DND-41 (cell line): ENCODE measurements at places on chromosomes 6 and 20.

GRCh38 chr6:2258112-2258511 lies 12.7 kb upstream of the GMDS start:
- DNase-seq: no peak

- DNase-seq: no peak
These were observed 26.9 kb downstream of the NRN1 start for GRCh38 chr6:5979650-5980420.

DNA sequence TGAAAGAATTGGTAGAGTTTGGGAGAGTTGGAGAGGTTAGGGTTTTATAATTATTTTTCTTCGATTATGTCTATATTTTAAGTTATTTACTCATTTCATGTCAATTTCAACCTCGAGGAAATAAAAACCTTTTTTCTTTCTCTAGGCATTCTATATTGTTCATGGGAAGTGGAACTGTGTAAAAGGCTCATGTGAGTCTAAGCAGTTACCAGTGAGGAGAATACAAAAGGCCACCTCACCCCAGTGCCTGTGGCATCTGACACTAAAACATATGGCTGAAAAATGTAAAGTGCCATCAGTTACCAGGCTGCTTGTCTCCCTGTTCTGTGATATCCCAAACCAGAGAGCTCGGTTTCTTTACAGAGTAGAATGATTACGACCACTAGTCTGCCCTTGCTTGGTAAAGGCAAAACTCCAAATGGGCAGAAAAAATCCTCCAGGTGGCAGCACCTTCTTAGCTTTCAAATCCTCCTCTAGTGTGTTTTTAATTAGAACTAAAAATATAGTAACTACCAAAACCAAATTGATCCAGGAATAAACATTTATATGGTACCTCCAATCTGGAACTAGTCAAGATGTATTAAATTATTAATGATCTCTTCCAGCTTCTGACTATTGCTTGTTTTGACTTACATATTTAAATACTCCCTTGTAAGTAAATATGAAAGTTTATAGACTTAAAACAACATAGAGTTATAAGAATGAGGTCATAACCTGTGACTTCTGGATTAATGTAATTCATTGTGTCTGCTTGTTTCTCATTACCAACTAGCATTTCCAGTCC lies 122.6 kb upstream of the MCHR2 start:
- peak; percentile 65 for DNase-seq

GRCh38 chr20:15847196-15847784 lies 726.0 kb downstream of the KIF16B start:
- DNase-seq: no peak

DNA sequence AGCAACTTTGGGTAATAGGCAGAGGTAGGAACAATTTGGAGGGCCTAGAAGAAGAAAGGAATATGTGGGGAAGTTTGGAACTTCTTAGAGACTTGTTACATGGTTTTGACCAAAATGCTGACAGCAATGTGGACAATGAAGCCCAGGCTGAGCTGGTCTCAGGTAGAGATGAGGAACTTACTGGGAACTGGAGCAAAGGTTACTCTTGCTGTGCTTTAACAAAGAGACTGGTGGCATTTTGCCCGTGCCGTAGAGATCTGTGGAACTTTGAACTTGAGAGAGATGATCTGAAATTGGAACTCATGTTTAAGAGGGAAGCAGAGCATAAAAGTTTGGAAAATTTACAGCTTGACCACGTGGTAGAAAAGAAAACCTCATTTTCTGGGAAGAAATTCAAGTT lies 28.3 kb upstream of the TMEM200A start:
- DNase-seq: no peak

- peak; percentile 82 for DNase-seq
These were observed 49.7 kb upstream of the IL20RA start for GRCh38 chr6:137094411-137095008.

- no peak for DNase-seq
These were observed 76.2 kb upstream of the STXBP5 start for GRCh38 chr6:147128056-147128455.

DNA sequence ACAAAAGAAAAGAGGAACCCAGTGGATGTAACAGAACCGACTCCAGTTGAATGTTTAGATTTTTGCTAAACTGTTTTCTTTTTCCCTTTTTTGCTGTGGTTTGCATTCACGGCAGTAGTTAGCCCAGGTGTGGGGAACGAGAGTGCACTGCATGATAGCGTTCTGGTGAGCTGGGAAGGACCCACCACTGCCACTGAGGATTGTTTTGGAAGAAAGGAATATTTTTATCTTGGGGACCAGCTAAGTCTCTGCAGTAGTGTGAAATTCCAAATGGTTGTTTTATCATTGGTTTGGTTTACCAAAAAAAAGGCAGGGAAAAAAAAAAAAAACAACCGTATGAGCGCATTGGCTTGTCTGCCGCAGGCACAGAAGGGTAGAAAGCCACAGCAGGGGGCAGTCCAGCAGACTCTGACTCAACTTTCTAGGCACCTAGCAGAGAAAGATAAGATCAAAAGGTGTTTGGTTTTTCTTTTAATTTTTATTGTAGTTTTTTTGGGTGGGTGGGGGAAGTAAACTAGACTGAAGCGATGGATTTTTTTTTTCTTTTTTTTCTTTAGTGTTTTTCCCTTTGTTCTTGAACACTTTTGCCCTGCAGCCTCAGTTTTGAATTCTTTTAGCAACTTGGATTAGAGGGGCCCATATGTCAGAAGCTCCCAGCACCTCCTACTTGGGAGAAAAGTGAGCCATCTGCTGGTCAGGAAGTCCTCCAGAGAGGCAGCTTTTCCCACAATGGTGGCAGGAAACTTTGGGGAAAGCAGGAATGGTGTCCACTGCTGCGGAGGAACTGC lies 13.5 kb upstream of the RAB5IF start:
- DNase-seq: peak; percentile 78

DNA sequence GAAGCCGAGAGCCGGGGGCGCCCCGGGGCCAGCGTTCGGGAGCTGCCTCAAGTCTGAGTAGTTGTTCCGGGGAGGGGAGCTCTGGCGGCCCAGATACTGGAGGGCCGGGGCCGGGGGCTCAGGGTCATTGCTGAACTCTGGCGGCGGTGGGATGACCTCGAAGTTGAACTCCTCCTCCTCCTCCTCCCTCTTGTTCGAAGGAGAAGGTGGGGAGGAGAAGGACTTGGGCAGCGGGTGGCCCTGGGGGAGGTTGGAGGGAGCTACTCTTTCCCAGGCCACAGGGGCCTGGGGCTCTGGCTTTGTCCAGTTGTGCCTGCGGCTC lies 37.7 kb downstream of the C6orf132 start:
- DNase-seq: no peak

DNA sequence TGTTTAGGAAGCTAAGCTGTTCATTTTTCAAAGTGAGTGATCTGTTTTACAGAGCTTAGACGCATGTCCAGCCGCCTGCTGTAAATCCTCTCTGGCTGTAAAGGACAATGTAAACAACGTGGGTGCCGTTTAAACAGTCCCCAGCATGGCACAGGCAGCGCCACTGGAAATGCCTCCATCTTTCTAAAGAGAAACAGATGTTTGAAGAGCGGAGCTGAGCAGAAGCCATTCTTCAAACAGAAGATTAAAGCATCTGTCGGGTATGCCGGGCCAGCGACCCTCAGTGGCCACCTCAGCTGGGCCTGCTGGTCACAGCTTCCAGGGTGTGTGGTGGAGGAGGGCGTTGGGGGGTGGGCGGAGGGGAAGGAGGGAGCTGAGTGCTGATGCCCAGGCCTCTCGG lies 138.6 kb downstream of the ERMARD start:
- DNase-seq: no peak

DNA sequence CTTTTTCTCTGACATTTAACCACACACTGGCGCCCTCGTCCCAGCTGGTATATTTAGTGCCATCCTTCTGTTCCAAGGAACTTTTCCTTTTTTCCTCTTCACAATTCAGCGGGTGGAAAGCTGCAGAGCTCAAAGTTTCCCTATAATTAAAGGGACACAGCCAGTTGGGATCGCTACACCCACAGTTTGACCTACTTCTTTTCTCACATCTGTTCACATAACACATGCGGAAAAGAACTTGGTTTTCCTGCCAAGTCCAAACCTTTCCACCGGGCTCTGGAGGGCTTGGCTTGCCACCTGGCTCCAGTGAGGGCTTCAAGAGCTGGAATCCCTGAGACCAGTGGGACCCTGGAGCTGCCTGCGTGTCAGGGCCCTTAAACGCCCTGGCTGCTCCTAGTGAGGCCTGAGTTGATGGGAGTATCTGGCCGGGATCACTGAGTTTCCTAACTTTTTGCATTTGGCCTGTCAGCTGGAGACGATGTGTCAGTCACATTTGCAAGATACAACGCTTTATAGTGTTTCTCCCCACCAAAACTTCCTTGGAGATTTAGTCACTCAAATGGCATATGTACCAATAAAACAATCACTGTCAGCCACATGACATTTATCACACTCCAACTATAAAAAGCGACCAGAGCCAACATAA lies 176.0 kb downstream of the SASH1 start:
- DNase-seq: no peak

GRCh38 chr6:27091661-27092315 lies 155.7 kb upstream of the PRSS16 start:
- DNase-seq: peak; percentile 53
